ENCODE measurements at places on chromosomes 6 and 20.

DNA sequence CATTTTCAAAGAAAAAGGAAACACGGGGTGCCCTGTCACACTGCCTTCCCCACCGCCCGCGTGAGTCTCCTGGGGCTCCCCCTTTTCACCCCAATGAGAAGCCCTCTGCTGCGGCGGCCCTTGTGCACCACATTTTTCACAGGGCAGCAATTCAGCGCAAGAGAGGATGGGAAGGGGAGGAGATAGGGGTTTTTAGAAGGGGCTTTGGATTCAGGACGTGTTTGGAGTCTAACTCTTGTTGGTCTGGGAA is 726 bp upstream of the ARFGEF3 start:
- DNase-seq, result no peak

DNA sequence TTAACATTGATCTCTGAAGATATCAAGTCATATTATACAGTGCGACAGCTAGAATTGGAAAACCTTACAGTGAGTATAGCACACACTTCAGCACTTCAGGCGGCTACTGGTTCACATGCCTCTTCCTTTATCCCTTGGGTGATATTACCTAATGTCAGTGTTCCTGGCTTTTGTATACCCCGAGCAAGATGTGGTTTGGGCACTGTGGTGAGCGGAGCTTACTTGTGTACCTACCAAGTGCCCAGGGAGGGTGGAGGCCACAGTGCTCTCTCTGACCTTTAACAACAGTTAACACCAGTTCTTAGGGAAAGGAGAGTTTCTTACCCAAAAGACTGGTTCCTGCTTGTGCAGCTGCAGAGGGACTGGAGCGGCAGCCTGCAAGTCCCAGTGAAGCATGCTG is 64.4 kb downstream of the PTPN1 start:
- no peak for DNase-seq

- no peak for DNase-seq
Observed at GRCh38 chr6:39800034-39801032, 8.2 kb downstream of the DAAM2 start.

DNA sequence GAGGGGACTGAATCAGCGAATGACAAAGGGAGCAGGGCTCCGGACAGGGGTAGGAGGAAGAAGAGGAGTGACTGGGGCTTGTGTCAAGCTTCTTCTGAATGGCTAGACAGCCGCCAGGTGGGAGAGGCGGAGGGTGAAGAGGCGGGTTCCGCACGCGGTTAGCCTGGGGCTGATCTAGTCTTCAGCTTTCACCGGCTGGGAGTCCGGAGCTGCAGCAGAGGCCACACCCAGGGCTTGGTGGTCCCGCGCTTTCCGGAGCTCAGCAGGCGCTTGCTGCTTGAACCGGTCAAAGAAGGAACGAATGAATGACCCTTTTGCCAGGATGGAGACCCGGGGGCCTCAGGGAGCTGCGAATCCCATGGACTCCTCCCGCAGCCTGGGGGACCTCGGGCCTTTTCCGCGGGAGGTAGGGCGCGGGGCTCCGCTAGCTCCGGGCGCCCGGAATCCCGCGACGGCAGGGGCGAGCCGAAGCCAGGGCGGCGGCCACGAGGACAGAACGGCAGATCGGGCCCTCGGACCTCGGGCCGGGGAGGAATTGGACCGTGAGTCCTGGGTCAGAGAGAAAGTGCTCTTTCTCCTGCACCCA is at the start of gene C6orf141:
Gene C6orf141, plus strand, starts transcription at position 177 of the 586 bp plus-strand sequence. Its CDS starts 125 bp downstream, at position 302.
- DNase-seq, result no peak

DNA sequence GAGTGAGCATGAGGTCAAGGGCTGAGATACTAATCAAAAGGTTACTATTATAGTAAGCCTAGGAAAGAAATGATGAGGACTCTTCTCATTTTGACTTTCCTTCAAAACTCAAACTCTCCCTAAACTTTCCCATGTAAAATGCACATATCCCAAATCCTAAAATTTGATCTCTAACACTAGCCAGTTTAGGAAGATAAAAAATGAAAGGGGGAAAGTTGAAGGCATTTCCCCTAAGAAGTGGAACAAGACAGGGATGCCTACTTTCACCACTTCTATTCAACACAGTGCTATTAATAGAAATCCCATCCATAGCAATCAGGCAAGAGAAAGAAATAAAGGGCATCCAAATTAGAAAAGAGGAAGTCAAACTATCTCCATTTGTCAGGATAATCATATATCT is 2.9 kb upstream of the CALHM5 start:
- no peak for DNase-seq

DNA sequence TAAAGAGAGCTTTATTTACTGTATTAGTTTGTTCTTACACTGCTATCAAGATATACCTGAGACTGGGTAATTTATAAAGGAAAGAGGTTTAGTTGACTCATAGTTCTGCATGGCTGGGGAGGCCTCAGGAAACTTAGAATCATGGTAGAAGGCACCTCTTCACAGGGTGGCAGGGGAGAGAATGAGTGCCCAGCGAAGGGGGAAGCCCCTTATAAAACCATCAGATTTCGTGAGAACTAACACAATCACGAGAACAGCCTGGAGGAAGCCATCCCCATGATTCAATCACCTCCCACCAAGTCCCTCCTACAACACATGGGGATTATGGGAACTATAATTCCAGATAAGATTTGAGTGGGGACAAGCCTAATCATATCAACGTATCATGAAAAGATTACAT is 27.2 kb downstream of the ARID1B start:
- no peak for DNase-seq

DNA sequence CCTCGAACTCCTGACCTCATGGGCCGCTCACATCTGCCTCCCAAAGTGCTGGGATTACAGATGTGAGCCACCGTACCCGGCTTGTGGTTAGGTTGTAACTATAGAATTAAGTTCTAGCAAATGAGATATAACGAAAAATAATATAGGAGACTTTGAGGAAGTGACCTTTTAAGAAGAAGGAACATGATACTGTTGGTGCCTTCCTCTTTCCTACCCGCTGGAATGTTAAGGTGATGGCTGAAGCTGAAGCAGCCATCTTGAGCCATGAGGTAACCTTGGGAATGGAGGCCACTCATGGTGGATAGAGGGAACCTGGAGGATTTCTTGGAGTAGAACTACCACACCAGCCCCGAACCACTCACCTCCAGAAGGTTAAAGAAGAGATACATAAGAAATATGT is 48.1 kb upstream of the MDGA1 start:
- no peak for DNase-seq

DNA sequence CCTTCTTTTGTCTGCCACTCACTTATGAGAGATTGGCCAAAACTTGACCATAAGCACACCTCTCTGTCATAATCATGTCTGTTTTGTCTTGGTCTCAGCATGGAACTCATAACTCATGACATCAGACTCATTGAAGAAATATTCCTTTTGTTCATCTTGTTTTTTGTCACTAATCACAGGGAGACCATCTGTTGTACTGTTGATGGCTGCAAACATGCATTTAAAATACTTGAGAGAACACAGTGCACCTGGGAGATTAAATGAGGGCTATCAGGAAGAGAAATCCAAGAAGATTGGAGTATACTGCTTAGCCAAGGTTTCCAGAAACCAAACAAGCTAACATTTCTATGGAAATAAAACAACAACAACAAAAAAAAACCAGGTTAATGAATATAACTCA is 689.7 kb downstream of the EPM2A start:
- DNase-seq, result no peak

- no peak for DNase-seq
Observed at GRCh38 chr6:13311155-13311554, 17.2 kb downstream of the TBC1D7 start.

DNA sequence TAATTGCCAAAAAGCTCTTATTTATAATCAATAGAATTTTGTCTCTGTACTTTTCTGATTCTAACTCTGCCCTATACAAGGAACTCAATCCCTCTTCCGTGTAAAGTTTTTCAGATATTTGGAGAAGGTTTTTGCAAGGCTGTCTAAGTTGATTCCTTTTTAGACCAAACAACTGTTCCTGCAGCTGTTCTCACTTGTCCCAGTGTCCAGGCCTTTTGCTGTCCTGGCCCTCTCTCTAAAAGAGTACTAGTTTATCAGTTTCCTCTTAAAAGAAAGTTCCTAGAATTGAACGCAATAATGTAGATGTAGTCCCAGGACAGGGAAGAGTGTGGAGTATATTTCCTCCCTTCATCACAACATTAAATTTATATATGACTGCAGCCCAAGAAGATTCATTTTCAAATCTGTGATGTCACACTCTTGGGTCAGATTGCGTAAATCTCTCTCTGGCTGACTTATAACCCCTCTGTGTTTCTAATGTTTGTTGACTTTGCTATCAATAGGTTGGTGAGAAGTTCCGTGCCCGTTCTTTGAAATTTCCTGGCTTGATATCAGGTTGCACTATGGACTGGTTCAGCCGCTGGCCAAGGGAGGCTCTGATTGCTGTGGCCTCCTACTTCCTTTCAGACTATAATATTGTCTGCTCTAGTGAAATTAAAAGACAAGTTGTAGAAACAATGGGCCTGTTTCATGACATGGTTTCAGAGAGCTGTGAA is 139.4 kb upstream of the GLP1R start:
- no peak for DNase-seq

GRCh38 chr6:95543798-95544197 is 33.5 kb upstream of the MANEA start:
- DNase-seq, result no peak

GRCh38 chr6:93105017-93105416 is 314.3 kb downstream of the EPHA7 start:
- no peak for DNase-seq

- no peak for DNase-seq
Observed at GRCh38 chr6:53326372-53327016, 22.3 kb downstream of the ELOVL5 start.

- DNase-seq, result no peak
Observed at GRCh38 chr20:59207742-59208357, 44.2 kb downstream of the ZNF831 start.

- no peak for DNase-seq
Observed at GRCh38 chr6:18262702-18263417, 1.5 kb downstream of the DEK start.

GRCh38 chr6:100657678-100658330 is 193.1 kb upstream of the SIM1 start:
- no peak for DNase-seq

DNA sequence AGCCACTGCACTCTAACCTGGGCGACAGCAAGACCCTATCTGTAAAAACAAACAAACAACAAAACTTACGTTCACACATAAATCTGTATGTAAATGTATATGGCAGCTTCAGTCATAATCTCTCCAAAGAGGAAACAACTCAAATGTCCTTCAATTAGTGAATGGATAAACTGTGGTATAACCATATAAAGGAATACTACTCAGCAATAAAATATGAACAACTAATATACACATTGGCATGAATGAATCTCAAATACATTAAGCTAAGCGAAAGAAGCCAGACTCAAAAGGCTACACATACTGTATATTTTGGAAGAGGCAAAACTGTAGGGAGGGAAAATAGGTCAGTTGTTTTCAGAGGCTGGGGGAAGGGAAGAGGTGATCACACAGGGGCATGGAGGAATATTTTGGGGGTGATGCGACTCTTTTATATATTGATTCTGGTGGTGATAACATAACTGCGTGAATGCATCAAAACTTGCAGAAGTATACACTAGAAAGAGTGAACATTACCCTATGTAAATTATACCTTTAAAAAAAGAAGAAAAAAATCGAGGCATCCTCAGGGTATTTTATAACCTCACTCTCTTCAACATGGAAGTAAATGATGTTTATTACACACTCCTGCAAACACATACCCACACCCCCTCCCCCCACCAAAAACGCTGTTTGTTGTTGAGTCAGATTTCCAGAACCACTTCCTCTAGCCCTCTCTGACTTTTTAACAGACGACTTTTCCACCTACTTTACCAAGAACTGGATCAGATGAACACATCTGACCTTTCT is 115.2 kb upstream of the RNF24 start:
- DNase-seq, result no peak
